ENCODE measurements at places on chromosomes 13 and 19.
A peak's percentile ranks its signal among the peaks of the same experiment; 100 is the strongest.

GRCh38 chr13:89865164-89866064 is 1482.1 kb upstream of the MIR17HG start:
- no peak for DNase-seq

DNA sequence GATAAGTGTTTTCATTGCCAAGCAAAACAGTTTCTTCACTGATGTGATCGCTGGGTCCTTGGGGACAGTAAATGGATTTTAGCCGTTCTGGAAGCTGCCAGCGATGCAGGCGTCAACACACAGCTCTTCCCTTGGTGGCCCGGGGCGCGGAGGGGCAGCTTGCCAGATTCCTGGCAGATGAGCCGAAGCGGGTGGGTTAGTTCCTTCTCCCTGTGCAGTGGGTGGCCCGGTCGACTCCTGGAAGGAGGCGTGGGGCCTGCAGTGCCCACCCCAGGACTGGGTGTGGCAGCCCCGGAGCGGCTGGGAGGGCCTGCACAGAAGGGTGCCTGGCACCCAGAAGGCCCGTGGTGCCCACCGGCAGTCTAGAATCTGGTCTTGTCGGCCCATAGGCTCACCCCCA is 69.0 kb downstream of the KDM4B start:
- no peak for DNase-seq

DNA sequence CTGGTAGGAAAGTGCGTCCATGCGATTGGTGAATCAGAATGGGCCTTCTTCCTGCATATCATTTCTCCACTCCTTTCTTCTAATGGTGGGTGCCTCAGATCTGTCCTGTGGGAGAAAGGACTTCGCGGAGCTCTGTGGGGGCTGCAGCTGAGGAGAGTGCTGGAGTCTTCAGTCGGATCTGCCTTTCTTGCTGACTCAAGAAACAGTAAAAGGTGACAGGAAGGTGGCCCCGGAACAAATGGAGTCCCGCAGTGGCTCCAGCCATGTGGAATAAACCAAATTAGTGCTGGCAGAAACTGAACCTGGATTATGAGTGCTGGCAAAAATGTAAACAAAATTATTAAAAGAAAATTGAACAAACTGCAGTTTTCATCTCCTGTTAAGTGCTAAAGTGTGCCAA is 15.1 kb upstream of the GAS6 start:
- DNase-seq, result no peak

- DNase-seq, result no peak
Observed at GRCh38 chr13:84543962-84544361, 661.7 kb upstream of the SLITRK1 start.

DNA sequence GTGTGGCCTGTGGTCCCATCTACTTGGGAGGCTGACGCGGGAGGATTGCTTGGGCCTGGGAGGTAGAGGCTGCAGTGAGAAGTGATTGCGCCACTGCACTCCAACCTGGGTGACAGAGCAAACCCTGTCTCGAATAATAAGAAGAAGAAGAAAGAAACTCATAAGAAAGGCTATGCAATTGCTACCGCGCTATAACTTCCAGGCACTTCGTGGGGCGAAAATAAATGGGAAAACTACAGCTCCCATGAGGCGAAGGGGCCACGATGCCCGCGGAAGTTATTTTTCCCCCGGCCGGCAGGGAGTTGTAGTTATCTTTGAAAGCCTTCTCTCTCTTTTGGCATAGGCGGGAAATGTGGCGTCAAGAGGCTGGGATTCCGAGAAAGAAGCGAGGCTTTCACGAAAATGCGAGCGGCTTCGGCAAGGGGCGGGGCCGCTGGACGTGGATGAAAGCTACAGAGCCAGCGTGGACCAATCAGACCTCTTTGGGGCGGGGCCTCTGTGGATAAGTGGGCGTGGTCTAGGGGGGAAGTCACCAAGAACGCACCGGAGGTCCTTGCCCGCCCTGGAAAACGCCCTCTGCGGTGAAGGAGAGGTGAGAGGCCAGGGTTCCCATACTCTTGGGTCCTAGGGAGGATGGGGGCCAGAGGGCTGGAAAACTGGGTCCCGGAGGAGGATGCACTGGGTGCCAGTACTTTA is at the start of gene NUCB1:
Gene NUCB1 (plus strand): TSS at position 532 of the 696 bp plus-strand sequence. CDS start 485 bp downstream, outside the sequence.
- DNase-seq, result peak; percentile 99

GRCh38 chr19:11138601-11139300 is 16.8 kb downstream of the SPC24 start:
- no peak for DNase-seq

- DNase-seq, result no peak
Observed at GRCh38 chr19:23956051-23956450, 41.4 kb downstream of the ZNF726 start.

DNA sequence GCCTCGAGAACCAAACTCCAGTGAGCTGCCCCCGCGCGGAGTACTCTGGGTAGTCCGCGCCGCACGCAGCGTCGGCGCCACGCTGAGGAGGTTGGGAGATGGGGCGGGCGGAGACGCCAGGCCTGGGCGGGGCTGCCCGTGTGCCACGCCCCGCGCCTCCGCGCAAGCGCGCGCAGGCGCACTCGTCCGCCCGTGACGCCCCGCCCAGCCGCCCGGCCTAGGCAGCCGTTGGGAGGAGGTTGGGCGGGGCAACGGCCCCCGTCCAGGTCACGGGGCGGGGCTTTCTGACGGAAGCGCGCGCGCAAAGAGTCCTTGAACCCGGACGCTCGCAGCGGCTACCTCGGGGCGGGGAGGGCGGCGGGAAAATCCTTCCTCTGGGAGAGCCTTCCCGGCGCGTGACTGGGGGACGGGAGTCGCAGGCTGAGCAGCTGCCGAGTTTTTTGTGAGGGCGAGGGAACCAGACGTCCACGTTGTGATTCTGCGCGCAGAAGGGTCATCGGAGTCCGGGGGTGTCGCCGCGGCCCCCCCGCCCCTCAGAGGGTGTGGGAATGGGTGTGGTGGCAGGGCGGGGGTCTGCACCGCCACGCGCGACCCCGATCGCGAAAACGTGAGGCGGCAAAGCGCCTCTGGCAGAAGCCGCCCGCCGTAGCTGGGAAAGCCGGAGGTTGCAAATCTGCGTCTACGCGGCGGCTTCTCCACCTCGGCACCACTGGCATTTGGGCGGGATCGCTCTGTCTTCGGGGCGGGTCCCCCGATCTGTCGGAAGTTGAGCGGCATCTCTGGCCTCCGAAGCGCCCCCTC is at the start of gene MED26:
Gene MED26 (minus strand): TSS at position 22 of the 801 bp plus-strand sequence. CDS start 261 bp downstream, outside the sequence.
- DNase-seq, result peak; percentile 91

DNA sequence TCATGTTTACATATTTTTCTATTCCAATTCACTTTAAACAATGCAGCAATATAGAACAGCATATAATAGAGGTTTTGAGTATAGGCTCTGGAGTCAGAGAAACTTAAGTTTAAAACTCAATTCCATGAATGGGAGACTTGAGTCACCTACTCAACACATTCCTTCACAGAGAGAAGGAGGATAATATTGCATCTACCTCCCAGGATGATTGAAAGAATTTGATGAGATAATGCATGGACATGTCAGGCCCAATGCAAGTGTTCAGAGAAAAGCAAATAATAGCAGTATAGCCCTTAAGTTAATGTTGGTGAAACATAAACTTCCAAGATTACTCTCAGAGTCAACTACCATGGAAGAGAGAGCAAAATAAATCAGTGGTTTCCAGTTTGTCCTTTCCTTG is 170.2 kb downstream of the DCLK1 start:
- DNase-seq, result no peak
